ENCODE measurements at places on chromosomes 2 and 18.

GRCh38 chr2:144477957-144478311, 42.0 kb downstream of the ZEB2 start:
- no peak for DNase-seq

- DNase-seq: no peak
Measured at GRCh38 chr2:186991766-186992417, 142.9 kb upstream of the ZSWIM2 start.

DNA sequence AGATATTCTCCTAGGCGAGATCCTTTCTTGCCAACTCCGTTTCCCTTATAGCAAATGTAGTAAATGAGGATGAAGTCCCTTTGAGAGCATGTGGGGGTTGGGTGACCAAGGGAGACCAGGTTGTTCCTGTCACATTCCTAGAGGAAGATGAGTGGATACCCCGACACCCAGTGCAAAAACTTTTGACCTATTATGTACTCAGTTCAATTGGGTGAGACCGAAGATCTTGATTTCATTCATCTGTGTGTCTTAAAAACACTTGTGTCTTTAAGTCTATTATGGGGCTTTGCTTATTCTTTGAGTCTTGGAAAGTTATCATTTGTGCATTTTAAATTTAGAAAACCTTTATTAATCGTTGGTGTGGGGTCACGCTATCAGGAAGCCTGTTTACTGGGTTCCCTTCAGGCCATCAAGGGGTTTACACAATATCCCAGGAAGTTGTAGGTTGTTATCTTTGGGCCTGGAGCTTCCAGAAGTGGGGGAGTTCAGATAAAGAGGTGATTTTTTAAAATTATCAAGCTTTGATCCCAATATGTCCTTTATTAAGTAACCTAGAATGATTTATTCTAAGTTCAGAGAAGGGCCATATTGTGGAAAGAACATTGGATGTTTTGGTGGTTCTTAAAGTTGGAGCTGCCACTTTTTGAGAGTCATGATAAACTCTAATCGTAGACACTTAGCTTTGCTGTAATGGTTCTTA, 2.8 kb downstream of the RHOB start:
- no peak for DNase-seq

DNA sequence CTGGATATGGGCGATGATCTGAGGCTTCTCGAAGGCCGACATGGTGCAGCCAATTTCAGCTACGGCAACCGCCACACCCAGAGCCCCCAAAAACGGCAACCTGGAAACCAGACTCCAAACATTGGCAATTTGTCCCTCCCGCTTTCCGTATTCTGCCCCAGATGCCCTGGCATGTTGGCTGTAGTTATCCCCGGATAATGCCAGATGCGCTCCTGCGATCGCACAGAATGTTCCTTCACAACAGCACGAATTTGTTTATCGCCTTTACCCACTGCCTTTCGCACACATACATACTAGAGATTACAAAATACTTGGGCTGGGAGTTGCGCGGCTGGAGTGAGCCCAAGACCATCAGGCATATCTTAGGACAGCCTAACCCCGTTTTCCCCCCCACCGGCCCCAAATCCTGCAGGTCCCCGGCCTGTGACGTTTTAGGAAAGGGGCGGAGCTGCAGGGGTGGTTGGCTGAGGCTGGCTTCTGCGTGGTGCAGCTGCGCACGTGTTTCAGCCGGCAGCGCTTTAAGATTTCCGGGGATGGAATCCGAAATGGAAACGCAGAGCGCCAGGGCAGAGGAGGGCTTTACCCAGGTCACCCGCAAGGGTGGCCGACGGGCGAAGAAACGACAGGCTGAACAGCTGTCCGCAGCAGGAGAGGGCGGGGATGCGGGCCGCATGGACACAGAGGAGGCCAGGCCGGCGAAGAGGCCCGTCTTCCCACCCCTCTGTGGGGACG, at the start of gene PNO1:
Gene PNO1, plus strand, starts transcription at position 487 of the 732 bp plus-strand sequence. Its CDS starts 47 bp downstream, at position 534.
- DNase-seq: peak; percentile 74

DNA sequence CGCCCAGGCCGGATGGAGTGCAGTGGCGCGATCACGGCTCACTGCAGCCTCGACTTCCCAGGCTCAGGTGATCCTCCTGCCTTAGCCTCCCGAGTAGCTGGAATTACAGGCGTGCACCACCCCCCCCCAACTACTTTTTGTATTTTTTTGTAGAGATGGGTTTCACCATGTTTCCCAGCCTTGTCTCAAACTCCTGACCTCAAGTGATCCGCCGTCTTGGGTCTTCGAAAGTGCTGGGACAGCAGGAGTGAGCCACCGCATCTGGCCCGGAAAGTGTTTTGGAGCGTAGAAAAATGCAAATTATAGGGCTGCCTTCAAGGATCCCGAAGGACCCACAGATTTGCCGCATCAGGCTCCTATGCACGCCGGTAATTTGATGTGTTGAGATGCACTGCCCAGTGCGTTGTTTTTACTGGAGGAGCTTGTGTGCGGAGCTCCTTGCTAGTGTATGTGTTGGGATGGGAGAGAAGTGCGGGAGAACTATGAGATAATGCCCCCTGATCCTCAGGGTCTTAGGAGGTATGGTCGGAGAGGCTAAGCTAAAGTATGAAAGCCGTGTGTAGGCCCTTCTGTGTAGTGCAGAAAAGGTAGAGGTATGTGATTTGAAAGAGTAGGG, 1.2 kb upstream of the CLASP1 start:
- no peak for DNase-seq

DNA sequence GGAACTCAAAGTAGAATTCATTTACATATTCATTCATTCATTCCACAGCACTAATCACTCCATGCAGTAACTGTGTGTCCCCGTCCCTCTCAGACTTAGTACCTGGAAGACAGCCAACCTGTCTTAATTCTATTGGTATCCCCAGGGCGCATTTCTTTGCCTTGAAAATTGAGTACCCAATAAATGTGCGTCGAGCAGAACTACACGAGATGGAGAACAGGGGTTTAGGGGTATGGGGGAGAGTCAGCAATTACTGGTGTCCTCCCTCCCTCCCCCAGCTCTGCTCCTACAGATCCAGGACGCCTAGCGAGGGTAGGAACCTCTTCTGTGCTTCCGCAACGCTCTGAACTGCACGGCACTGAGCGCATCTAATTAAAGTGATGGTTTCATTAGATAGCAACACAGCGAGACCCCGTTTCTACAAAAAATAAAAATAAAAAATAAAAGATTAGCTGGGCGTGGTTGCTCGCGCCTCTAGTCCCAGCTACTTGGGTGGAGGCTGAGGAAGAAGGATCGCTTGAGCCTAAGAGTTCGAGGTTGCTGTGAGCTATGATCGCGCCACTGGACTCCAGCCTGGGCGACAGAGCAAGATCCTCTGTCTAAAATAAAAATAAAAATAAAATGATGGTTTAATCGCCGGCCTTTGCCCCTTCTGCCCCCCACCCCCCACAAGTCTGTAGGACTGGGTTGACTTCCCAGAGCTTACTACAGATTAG, 614 bp upstream of the FKBP1B start:
- DNase-seq: no peak

- no peak for DNase-seq
Measured at GRCh38 chr2:57141269-57141668, 905.3 kb upstream of the VRK2 start.

DNA sequence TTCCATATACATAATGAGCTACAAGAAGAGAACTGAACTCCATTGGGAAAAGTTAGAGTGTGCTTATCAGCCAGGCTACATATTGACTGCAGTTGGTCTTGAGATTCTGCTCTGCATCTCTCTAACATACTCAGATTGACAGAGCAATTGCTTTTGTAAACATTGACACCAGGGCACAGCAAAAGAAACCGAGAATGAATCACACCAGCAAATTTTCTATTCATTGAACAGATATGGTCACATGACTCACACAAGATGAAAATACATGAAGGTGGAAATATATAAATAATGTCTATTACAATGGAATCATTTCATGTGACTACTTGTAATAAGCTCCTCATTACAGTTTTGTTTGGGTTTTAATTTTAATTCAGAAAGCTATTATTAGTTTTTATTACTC, 691.9 kb upstream of the TMEFF2 start:
- peak; percentile 24 for DNase-seq

DNA sequence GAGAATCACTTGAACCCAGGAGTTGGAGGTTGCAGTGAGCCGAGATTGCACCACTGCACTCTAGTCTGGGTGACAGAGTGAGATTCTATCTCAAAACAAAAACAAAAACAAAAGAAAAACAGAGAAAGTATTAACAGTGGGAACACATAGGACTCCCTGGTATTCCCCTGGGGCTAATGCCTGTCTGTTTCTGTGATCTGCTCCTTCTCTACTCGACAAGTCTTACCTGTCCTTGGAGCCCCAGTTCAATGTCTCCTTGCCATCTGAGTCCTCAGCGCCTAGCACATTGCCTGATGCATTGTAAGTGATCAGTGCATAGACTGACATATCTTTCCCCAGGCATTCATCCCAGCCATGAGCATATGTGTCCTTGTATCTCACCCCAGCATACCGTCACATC, 85.8 kb downstream of the ASAP2 start:
- no peak for DNase-seq

GRCh38 chr2:67522148-67522547, 125.0 kb downstream of the ETAA1 start:
- no peak for DNase-seq

GRCh38 chr2:71699428-71699827, 246.1 kb downstream of the DYSF start:
- no peak for DNase-seq

- DNase-seq: no peak
Measured at GRCh38 chr2:122389694-122390093, 634.2 kb downstream of the TSN start.

DNA sequence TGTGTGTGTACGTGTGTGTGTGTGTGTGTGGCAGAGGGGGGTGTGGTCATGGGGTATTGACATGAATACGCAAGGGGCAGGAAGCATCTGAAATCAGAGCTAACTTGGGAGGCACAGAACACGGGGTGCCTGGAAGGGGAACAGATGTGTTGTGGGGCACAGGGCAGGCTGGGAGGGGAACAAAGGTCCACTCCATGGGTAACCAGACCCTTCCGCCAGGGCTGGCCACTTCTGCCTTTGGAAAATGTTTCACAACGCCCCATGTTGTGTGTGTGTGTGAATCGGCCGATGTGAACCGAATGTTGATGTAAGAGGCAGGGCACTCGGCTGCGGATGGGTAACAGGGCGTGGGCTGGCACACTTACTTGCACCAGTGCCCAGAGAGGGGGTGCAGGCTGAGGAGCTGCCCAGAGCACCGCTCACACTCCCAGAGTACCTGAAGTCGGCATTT, at the start of gene SLC11A1:
Gene SLC11A1, plus strand, starts transcription at position 358 of the 451 bp plus-strand sequence. CDS start 96 bp downstream, outside the sequence.
- no peak for DNase-seq

GRCh38 chr2:240840435-240841060, 20.5 kb upstream of the KIF1A start:
- peak; percentile 7 for DNase-seq

- no peak for DNase-seq
Measured at GRCh38 chr18:9933865-9934264, 20.0 kb downstream of the VAPA start.

- peak; percentile 95 for DNase-seq
Measured at GRCh38 chr2:173249661-173250641, 104.7 kb upstream of the CDCA7 start.

- DNase-seq: no peak
Measured at GRCh38 chr2:17583166-17583565, 42.7 kb downstream of the VSNL1 start.

GRCh38 chr2:205017912-205018311, 472.6 kb downstream of the PARD3B start:
- DNase-seq: no peak

DNA sequence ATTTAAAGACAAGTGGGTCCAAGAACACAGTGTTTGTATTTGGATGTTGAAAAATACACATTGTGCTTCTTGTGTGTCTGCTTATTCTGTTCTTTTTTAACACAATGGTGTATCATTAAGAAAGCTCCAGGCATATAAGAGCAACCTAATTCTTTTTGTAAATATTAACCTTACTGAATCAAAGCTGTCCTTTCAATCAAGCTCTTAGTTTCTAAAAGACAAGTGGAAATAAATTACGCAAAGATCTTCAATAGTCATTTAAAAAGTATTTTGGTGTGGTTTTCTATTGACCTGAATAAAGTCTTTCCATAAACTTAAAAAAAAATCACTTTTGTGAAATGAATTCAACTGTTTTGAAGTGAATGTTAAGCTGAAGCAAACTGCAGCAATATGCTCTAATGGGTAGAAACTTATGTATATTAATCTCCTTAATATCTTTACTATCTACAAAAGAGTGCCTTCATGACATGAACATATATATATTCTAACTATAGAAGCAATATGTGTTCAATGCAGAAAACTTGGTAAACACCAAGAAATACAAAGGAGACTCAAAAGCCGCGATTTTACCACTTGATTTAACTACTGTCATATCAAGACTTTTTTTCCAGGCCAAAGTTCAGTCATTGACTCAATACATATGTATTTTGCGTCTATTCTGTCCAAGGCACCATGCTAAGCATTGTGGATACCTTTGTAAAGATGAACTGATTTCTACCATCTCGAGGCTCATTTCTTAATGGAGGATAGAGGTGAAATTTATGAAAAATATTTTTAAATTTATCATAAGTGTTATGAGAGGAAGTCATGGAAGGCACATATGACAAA, 97.7 kb downstream of the ARHGAP15 start:
- DNase-seq: no peak

DNA sequence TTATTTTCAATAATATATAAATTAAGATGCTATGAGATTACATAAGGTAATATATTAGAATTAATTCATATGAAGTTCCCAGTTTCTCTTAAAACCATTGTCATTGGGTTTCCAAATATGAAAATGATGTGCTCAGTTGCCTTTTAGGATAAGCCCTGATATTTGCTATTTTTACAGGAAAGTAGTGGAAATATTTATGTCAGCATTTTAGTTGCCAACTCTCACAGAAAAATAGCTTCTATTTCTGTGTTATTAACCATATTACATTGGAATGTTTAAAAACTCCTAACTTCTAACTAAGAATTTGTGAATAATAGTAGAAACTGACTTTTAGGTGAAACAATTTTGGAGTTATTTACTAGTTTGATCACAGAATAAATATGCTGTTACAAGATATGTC, 74.0 kb downstream of the TMX3 start:
- no peak for DNase-seq

- no peak for DNase-seq
Measured at GRCh38 chr2:181054843-181055242, 74.4 kb downstream of the UBE2E3 start.

GRCh38 chr2:186584053-186584452, 5.8 kb upstream of the ITGAV start:
- DNase-seq: no peak

GRCh38 chr18:33745151-33745795, 167.3 kb downstream of the ASXL3 start:
- DNase-seq: no peak

DNA sequence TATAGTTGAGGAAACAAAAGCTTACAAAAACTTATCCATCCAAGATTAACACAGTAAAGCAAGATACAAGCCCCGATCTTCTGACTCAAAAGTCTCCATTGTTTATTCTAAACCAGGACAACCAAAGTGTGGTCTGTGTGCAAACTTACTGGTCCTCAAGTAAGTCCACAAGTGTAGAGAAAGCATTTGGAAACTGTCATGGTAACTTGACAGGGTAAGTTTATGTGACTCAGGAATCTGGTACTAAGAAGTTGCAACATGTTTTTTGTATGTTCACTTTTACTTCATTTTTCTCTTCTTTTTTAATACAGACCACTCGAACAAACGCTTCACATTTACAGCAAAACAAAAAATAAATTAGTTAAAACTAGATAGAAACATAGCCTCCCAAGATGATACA, 9.4 kb downstream of the MBD2 start:
- DNase-seq: no peak
